ENCODE measurements at places on chromosomes 3 and 15.

DNA sequence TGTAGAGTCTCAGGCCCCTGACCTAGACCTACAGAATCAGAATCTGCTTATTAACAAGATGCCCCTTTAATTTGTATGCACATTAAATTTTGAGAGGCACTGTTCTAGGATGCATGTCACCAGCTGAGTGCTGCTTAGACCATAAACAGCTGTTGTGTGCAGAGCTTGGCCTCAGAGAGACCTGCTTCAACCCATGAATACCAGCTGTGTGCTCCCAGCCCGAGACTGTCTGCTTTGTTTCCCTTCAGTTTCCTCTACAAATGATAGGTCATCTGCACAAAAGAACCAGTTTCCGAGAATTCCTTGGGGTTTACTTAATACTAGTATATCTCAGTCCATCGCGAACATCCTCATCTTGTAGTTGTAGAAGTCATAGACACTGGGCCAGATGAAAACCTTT lies 158.5 kb upstream of the PFN2 start:
- no peak for DNase-seq

GRCh38 chr3:197498499-197499241 lies 57.1 kb downstream of the BDH1 start:
- DNase-seq, result no peak

GRCh38 chr3:62688050-62688449 lies 187.2 kb downstream of the CADPS start:
- DNase-seq, result no peak

DNA sequence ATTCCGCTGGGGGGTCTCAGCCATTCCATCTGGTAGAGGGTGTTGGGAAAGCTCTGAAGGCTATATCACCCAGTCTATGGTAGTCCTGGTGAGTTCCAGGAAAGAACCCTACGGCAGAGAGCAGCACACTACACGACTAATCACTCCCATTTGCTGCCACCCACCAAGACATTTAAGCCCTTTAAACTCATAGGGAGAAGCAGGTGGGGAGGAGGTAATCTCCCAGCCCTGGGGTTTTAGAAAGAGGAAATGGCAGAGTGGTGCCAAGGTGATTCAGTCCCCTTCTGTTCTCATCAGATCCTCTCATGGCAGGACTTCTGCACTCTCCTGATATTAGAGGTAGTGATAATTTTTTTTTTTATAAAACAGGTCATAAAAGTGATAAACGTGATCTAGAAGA lies 10.6 kb upstream of the VWA5B2 start:
- DNase-seq, result no peak

DNA sequence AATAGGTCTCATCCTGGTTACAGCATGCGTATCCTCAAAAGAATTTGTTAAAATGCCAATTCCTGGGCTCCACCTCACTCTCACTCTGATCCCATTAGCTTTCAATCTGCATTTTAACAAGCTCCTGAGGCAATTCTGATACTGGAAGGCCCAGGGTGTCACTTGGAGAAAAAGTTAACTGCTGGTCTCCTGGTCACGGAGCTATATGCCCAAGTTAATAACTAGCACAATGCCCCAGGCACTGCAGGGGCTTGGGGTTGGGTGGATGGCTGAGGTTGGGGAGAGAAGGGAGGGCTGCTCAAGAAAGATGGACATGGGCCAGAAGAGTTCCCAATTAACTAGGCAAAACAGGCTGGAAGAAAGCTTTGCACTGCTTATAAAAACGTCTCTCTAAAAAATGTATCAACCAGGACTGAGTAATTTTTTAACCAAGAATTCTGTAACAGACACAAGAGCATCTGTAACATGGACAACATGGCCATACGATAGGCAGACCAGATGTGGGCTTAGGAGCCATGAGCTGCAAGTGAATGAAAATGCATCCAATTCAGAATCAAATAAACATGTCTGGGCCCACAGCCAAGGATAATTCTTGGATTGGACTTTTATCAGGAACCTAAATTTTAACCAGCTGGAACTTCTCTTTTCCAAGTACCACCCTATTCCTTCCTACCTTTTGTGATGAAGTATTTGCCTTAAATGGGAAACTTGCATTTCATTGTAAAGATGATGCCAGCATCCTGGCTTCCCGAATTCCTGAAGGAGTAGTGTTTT lies 4.2 kb downstream of the IL17RD start:
- DNase-seq, result no peak

- DNase-seq, result no peak
Measured at GRCh38 chr3:10770981-10771380, 45.0 kb upstream of the SLC6A11 start.

GRCh38 chr3:99919694-99920093 lies 102.0 kb downstream of the CMSS1 start:
- DNase-seq, result no peak

- no peak for DNase-seq
Measured at GRCh38 chr15:101657171-101657570, 5.0 kb upstream of the TM2D3 start.

DNA sequence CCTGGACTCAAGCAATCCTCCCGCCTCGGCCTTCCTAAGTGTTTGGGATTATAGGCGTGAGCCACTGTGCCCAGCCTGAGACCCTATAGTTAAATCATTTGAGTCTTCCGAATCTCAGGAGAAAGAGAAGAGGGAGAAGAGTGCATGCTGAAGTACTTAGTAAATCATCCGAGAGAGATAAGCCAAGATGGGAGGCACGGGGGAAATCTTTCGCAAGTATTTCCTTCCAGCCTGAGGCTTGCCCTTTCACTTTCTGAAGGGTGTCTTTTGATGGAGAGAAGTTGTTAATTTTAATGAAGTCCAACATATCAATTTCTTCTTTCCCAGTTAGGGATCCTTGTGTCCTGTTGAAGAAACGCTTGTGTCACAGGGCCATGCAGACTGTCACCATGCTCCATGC lies 97.1 kb upstream of the SLC6A6 start:
- DNase-seq, result no peak

DNA sequence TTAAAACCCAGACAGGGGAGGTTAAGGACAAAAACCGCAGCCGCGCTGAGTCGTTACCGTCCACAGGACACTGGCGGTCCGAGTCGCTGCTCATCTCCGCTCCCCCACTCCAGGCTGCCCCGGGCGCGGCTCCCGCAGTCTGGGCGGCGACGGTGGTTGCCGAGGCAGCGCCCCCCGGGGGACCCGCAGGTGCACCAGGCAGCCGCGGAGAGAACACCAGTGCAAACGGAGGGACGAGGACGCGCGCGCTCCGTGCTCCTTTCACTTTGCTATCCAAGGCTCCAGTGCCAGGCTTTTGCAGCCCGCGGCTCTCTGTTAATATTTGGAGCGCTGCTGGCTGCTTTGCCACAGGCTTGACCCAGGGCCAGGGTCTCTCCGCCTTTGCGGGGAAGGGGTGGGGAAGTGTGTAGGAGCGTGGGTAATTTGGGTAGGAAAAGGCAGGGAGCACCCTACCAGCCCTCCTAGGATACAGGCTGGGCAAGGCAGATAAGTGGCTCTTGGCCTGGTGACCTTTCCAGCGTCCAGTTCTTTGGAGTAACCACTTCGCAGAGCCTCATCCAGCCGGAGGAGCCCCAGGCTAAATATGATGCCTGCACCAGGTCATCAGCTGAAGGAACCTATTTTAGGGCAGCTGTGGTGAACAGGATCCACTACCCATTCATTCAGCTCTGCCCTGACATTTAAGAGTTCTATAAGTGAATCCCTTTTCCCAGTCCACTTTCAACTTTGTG lies at the start of gene GADL1:
Gene GADL1 (minus strand): TSS at position 141 of the 731 bp plus-strand sequence. CDS start 47 bp downstream, at position 94.
- DNase-seq, result no peak
